A549 treated with Hydrocortisone at 1 μM for 4 hours (cell line): ENCODE measurements at places on chromosomes 13 and 19. TPM values are rescaled to one million over a fixed set of nuclear protein-coding genes. Genes with fewer than 3 reads are reported as not detected.

Gene OSCAR
- 0.20 to 0.41 TPM (median 0.27 TPM) in 5 replicates for total RNA-seq

Gene PTGIR
- total RNA-seq = 0.05 to 0.12 TPM (median 0.12 TPM) in 3 of 5 replicates, not detected in the others

Gene PLIN4
- 0.10 to 0.16 TPM (median 0.12 TPM) in 5 replicates for total RNA-seq

Gene FLT3
- not detected in 5 replicates for total RNA-seq

Gene CD33
- 0.14 to 0.22 TPM in 2 of 5 replicates, not detected in the others for total RNA-seq

Gene TMEM259
- 88.1 to 125 TPM (median 119 TPM) in 5 replicates for total RNA-seq
